ENCODE measurements at places on chromosomes 4 and X.
A peak's percentile ranks its signal among the peaks of the same experiment; 100 is the strongest.

GRCh38 chr4:26361297-26361696 is 40.5 kb downstream of the RBPJ start:
- no peak for DNase-seq

DNA sequence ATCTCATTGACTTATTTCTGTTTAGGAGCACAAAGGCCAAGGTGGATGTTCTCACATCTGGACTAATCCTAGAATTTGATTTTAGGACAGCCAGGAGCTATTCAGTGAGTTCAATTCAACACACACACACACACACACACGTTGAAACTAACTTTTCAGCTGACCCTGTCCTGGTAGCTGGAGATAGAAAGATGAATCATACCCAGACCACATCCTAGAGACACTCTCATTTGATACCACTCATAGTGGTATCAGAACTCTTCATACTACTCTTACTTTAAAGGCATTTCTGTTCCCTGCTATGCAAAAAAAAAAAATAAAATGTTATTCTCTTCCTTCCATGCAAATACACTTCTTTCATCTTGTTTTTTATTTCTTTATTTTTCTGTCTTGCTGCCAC is 36.7 kb downstream of the KLF8 start:
- DNase-seq = no peak

GRCh38 chrX:104310090-104310489 is 55.4 kb upstream of the ESX1 start:
- no peak for DNase-seq

DNA sequence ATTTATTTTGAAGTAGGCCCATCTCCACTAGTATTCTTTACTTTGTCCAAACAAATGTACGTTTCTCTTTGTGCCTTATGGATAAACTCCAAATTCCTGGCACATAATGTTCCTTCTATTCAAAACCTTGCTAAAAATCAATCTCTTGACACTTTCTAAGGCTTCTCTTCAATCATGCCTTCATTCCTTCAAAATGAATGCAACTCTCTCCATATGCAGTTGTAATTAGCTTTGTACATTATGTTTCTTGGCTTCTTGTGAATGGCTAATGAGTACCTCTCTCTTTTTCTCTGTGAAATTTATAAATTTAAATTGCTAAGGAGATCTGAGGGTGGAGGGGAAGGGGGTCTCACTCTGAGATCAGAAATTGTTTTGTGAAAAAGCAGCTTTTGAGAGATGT is 24.0 kb upstream of the ANK2 start:
- no peak for DNase-seq

GRCh38 chrX:139194571-139195280 is 335.8 kb upstream of the F9 start:
- no peak for DNase-seq

DNA sequence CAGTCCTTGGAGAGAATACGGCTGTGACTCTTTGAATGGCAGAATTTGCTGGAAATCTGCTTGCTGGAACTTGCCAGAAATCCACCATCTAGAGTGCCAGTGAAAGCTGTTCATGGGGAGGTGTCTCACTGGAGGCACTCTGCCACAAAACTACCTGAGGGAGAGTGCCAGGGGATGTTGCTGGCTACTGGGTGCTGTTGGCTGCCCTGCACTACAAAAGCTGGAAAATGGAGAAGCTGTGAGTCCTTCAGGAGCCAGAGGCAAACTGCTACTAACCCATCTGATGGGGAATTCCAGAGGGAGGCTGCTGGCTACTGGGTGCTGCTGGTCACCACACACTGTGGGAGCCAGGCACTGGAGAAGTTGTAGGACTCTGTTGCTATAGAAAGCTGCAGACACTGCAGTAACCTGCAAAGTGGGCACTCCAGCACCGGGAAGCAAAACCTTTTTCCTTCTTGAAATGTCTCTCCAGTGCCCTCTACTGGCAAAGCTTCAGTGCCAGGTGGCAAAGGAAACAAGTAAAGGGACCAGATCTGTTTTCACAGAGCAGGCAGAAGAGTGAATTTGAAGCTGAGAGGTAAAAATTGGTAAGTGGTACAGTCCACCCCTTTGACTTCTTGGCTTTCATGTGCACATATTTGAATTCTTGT is 47.8 kb upstream of the HSD17B10 start:
- DNase-seq = peak; percentile 49

- DNase-seq = no peak
These were observed 1.7 kb downstream of the CTBP1 start for GRCh38 chr4:1246901-1247863.

DNA sequence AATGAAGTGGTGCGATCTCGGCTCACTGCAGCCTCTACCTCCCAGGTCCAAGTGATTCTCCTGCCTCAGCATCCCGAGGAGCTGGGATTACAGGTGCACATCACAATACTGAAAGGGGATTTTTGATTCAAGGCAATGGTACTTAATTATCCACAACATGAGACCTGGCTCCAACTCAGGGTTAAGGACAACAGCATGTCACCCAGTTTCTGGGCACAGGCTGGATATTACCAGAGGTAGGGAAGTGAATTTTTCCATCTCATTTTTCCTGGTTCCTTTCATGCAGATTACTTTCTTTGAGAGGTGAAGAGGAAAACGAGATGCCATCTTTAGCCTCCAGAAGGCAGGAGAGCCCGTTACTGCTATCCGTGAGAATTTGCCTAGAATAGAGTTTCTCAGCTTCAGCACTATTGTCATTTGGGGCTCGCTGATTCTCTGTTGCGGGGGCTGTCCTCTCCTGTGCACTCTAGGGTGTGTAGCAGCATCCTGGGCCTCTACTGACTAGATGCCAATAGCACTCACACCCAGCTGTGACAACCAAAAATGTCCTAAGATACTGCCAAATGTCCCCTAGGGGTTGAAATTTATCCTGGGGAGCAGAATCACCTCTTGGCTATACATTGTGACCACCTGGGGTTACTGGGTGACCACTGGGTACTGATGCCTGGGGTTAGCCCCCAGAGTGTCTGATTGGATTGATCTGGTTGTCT is 121.8 kb upstream of the NDP start:
- DNase-seq = no peak

- no peak for DNase-seq
These were observed 107.2 kb downstream of the AKAP4 start for GRCh38 chrX:50093625-50094024.

DNA sequence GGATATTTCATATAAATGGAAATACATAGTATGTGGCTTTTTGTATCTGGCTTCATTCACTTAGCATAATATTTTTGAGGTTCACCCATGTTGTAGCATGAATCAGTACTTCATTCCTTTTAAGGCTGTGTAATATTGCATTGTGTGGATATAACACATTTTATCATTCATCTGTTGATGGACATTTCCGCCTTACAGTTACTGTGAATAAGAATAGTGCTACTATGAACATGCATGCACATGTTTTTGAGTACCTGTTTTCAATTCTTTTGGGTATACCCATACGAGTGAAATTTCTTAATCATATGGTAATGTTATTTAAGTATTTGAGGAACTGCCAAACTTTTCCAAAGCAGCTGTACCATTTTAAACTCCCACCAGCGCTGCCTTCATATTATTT is 539.6 kb upstream of the DIPK2B start:
- no peak for DNase-seq

DNA sequence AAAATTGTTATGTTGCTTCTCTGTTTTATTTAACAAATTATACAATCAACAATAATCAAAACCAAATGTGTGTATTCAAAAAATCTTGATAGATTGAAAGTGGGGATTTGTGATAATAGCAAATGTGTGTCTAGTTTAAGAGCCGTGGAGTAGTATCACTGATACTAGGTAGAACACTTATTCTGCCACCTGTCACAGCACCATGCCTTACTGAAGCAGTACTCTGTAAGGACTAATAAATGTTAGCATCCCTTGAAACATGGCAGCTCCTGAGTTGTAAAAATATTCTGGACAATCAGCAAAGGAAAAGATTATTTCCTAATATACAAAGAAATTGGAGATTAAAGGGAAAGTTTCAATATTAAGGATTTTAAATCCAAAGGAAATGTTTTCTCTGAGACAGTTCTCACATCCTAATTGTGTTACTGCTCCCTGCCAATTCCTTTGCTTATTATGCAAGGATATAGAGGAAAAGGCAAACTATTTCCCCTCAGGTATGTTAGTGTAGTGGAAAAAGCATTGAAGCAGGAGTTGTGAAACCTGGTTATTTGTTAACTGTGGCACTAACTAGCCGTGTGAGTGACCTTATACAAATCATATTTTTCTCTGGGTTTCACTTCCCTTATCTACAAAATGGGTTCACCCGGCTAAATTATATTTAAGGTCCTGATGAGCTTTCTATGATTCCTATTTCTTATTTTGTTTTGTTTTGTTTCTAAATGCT is 303.1 kb downstream of the ARHGAP24 start:
- DNase-seq = no peak

- DNase-seq = no peak
These were observed 18.7 kb upstream of the ZNF157 start for GRCh38 chrX:47351706-47352105.

DNA sequence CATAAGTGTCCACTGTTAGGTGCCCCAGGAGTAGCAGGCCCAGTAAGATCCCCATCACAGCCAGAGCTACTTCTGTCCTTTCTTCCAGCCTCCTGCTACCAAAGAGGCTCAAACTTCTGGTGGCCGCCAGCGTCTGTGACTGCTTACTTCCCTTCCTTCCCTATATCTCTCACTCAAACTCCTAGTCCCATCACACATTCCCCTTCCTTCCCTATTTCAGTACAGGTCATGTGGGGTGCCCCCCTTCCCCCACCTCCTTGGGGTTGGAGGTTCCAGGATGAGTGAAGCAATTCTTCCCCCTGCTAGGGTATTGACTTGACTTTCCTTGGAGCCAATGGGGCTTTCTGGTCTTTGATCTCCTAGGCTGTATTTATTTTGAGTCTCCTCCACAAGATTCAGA is at the start of gene VSIG4:
VSIG4 (minus strand) TSS at position 137 of the 400 bp plus-strand sequence; CDS start at position 55, 82 bp downstream.
- no peak for DNase-seq

DNA sequence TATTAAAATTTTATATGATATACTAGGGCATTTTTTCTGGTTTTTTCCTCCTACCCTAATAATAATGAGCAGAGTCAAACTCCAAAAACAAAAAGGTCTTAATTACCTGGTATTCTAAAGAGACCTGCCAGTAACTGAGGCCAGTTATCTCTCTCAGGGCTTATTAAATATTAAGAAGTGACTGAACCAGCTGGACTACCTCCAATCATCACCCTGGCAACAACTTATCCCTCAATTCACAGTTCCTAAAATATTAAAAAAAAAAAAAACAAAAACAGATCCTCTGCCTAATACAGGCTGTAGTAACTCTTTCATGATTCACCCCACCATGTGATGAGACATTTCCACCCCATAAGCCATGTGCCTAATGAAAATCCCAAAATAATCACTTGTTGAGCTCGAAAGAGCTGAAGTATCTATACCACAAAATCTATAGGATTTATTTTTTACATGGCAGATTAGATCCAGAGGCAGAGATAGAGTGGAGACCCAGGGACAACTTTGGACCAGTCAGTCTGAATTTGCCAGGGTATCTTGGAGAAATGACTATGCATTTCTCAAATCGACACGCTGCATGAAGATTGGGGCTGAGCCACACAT is 698.0 kb downstream of the FAT4 start:
- no peak for DNase-seq

DNA sequence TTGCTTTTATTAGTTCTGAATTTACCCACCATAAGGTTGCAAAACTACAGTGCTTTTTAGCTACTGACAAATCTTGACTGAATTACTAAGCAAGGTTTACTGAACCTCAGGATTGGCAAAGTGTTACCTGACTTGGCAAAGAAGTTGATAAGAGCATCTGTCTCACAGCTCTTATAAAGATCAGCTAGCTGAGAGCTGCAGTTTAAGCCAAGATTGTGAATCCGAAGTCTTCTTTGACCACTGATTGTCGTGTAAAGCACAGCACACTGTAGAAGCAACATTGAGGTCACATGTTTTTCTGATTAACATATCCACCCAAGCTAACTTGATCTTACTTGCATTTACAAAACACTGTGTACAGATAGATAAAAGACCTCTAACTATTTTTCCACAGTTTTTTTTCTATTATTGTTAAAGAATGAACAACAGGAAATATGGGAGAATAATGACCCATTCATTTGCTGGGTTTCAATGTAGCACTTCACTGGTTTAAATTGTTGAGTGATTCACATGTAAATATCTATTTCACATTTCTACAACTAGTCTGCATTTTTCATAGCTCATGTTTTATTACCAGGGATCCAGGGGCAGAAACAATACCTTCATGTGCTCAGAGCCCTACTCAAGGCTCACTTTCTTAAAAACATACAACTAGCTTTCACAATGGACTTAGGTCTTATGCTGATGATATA is 54.0 kb downstream of the METTL14 start:
- no peak for DNase-seq

- no peak for DNase-seq
These were observed 141.3 kb downstream of the NR3C2 start for GRCh38 chr4:148300877-148301276.

DNA sequence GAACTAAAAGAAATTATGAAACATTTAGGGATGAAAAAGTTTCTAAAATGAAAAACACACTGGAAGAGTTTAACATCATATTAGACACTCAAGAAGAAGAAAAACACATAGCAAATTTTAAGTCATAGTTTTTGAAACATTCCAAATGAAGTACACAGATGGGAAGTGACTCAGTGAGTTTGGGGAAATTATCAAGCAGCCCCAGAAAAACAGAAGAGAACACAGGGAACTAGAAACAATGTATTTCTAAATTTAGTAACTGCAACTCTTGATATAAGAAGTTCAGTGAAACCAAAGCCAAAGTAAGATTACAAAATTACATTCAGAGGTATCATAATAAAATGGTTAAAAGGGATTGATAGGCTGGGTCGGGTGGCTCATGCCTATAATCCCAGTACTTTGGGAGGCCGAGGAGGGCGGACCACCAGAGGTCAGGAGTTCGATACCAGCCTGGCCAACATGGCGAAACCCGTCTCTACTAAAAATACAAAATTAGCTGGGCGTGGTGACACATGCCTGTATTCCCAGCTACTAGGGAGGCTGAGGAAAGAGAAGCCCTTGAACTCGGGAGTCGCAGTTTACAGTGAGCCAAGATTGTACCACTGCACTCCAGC is 461.2 kb downstream of the KCTD8 start:
- no peak for DNase-seq

- no peak for DNase-seq
These were observed 91.1 kb downstream of the LDB2 start for GRCh38 chr4:16807355-16807754.

- DNase-seq = no peak
These were observed 47.5 kb downstream of the SMC1A start for GRCh38 chrX:53374923-53375322.

- peak; percentile 18 for DNase-seq
These were observed 680 bp downstream of the MAEA start for GRCh38 chr4:1290165-1290977.
